SIG-M5 (cell line): ENCODE measurements at places on chromosomes 11 and 22.

- no peak for DNase-seq
These were observed 8.9 kb downstream of the TOM1 start for GRCh38 chr22:35308480-35309021.

DNA sequence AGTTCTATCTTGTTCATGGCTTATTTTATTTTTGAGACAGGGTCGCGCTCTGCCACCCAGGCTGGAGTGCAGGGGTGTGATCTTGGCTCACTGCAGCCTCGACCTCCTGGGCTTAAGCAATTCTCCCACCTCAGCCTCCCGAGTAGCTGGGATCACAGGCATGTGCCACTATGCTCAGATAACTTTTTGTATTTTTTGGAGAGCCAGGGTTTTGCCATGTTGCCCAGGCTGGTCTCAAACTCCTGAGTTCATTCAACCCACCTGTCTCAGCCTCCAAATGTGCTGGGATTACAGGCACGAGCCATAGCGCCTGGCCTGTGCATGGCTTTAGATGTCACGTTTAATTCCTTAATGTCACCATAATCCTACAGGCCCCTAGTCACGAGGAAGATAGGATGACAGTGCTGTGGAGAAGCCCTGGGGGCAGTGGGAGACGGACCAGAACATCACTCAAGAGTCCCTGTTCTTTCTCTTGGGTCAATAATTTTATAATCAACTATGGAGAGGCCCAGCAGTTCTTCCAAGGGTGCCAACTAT is 99.5 kb downstream of the RDX start:
- no peak for DNase-seq

DNA sequence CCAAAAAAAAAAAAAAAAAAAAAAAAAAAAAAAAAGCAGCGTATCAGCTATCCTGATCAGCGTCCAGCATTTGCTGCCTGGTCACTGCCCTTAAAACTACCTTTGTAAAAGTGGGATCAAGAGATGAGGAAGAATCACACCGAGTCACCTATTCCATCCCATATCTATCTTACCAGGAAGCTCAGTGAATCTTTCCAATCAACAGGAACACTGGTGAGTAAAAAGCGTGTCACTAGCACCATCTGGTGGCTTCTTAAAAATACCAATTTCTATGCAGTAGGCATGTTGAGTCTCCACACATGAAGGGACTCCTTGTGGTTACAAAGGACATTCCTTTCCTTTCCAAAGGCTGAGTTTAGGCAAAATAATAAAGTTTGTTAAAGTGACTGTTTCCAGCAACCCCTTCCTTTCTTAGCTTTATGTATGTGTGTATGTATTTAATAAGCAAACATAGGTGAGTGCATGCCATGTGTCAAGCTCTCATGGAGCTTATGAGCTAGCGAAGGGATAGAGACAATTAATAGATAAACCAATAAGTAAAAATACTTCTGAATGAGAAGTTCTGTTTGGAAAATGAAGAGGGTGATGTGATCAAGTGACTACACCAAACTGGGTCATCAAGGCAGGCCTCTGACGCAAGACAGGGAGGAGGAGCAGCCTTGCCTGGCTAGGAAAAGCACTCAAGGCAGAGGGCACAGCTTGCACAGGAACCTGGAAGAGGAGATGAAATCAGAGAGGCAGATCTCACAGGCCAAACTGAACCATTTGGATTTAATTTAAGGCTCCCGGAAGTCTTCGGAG is 13.9 kb upstream of the TP53AIP1 start:
- no peak for DNase-seq

DNA sequence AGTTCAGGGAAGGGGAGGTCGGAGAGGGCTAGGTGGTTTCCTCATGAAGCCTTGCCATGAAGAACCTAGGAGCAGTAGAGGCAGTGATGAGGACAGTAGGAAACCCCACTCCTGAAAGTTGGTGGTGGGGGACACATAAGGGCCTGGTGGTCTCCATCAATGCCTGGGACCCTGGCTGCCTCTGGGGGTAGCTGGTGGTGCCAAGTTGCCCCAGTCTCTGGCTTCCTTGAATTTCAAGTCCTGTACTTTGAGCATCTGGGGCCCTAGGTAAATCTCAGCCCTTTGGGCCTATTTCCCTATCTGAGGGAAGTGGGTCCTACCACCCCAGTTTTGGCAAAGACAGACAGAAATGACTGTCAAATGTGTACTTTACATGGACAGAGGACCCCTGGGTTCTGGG is 28.1 kb downstream of the AMPD3 start:
- DNase-seq: no peak

- DNase-seq: no peak
These were observed 196.9 kb upstream of the PLET1 start for GRCh38 chr11:112457532-112457931.

DNA sequence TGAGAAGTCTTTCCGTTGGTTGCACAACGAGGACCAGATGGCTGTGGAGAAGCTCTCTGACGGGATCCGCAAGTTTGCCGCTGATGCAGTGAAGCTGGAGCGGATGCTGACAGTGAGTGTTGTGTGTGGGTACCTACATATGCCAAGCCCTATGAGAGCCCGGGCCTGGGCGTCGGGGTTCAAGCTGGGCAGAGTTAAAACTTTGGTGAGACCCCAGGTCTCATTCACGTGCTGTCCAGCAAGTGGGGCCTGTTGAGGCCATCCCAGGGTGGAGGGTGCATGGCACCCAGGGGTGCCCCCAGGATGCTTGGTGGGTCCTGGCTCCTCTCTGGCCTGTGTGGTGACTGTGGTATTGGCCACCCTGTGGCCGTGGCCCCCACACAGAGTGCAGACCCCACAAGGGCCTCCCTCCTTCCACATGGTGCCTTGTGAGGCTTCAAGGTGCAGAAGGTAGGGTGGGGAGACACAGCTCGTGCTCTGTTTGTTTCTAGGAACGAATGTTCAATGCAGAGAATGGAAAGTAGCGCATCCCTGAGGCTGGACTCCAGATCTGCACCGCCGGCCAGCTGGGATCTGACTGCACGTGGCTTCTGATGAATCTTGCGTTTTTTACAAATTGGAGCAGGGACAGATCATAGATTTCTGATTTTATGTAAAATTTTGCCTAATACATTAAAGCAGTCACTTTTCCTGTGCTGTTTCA is 12.8 kb downstream of the GATD1 start:
- no peak for DNase-seq

GRCh38 chr22:16970446-16970845 is 37.6 kb downstream of the GAB4 start:
- DNase-seq: no peak

DNA sequence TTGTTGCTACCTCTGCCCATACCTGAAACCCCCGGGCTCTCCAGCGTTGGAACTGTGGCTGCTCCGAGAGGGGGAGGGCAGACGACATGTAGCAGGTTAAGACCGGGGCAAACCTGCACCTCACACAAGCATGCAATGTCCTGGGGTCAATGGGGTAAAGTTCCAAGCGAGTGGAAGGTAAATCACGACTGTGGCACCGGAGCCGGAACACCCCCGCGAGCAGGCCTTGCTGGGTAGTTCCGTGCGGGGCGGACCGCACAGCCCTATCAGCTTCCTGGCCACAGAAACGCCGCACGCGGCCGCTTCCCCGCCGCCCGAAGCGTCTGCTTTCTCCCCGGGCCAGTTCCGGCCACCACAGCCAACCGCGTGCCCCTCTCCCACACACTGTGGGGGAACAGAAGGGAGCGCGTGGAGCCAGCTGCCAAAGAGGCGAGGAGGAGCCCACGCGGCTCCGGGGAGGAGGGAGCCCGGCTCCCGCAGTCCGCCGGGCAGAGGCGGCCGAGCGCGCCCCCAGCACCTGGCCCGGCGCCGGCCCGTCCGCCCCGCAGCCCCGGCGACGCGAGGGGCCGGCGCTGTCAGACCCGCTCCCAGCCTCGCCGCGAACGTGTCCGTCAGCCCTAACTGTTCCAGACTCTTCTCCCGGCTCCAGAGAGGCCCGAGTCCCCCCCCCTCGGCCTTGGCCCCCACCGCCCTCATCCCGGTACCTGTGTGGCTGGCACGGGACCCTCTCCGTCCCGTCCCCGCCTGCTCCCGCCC is 1.6 kb downstream of the SPTBN2 start:
- DNase-seq: no peak

- no peak for DNase-seq
These were observed 22.8 kb downstream of the LARGE1 start for GRCh38 chr22:33897448-33897835.

DNA sequence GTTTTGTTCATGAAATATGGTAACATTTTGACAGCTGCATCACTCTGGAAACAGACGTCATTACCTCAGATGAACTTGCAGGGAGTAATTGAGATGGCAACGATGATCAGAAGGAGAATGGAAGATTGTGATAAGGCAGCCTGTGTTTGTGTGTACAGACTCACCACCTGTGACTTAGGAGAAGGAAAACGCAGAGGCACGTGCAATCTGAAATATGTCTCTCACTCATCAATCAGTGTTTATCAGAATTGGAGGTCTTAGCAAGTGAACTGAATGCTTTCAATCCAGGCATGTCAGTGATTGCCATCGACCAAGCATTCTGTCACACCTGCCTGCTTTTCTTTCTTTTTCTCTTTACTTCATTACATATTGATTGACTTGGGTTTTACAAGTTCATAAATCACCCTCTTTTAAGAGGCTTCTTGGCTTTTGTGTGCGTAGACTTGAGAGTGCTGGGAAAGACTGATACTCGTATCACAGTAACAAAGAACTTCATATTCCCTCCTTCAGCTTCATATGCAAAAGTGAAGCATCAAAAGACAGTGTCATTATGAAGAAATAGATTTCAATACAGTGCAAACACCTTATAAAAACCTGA is 24.6 kb downstream of the FAT3 start:
- DNase-seq: no peak

GRCh38 chr22:39773976-39774539 is 119.5 kb downstream of the ENTHD1 start:
- no peak for DNase-seq

- no peak for DNase-seq
These were observed 176.7 kb upstream of the NCAM1 start for GRCh38 chr11:112784323-112785073.

DNA sequence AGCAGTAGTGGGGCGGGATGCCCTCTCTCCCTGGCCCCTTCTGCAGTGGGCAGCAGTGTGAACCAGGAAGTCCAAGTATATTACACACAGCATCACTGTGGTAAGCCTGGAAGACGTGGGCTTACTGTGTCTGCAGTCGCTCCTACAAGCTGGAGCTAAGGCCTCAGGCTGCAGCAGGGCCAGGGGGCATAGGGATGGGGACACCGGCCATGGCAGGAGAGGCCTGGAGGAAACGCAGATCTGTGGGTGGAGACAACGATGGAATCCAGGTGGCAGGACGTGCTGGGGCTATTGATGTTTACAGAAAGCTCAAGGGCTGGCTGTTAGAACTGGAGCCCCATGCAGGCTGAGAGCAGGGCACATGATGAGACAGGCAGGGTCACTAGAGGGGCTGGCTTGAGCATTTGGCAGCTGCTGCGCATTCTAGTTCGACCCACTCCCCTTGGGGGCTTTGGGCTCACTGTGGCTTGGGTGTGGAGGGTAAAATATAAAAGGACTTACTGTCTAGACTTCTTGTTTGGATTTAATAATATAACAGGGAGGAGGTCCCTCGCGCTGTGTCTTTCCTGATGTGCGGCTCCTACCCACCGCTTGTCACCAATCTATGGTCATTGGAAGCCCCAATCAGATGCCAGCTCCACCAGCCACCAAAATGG is 539.5 kb downstream of the TBC1D22A start:
- no peak for DNase-seq

GRCh38 chr22:37662039-37662438 is 3.5 kb downstream of the PDXP start:
- DNase-seq: no peak

- no peak for DNase-seq
These were observed 1.4 kb upstream of the KREMEN1 start for GRCh38 chr22:29071261-29072045.

DNA sequence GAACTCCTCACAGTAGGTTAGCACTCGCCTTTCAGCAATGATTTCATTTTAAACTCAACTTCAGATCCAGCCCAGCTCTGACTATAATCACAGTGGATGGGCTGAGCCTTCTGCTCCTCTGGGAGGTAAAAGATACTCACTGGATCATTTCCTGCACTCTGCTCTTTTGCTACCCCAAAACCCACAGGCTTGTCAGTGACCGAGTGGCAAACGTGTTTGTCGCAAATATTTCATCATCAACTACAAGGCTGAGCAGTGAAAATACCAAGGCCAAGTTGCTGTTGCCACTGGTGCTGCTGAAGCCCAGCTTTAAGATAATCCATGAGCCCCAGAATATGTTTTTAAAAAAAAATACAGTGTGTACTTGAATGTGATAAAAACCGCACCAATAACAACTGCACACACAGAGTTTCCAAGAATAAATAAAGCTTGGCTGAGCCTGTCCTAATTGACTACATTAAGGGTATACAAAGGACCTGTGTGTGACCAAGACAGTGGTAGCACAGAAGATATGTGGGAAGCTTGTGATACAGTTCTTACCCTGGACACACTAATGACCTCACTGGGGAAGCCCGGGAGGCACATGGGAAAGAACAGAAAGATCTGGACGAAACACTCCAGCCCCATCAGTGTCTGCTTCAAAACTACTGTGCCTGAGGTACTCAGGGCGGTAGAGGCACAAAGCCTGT is 41.3 kb downstream of the ABTB2 start:
- DNase-seq: no peak

GRCh38 chr22:43743131-43743530 is 69.0 kb downstream of the EFCAB6 start:
- DNase-seq: no peak

DNA sequence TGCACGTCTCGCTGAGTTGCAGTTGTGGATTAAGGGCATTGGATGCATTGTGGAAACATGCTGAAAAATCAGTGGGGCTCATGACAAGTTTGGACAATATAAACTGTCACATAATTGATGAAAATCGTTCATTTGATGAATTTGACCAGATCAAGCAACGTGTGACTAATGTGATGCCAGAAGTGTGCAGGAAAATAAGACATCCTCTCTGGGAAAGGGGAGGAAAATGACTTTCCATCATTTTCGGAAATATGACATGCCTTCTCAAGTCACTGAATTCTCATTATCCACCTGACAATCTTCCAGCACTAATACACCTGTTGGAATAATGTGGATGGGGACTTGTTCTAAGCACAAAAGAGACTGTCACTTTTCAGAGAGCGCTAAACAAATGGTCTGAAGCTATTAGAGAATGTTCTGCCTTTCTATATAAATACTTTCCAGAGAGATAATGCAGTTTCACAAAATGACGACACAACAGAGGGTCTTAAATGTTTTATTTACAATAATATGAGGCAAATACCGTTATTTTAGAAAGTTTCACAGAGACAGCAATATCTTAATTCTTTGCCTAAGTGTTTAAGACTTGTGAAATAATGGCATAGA is 1741.9 kb upstream of the RAG2 start:
- DNase-seq: no peak

- DNase-seq: no peak
These were observed 6.4 kb downstream of the RCE1 start for GRCh38 chr11:66849501-66850234.

GRCh38 chr11:111376181-111376871 is 2.7 kb downstream of the POU2AF1 start:
- DNase-seq: no peak

- DNase-seq: no peak
These were observed 4.7 kb downstream of the DDIAS start for GRCh38 chr11:82906236-82906635.

DNA sequence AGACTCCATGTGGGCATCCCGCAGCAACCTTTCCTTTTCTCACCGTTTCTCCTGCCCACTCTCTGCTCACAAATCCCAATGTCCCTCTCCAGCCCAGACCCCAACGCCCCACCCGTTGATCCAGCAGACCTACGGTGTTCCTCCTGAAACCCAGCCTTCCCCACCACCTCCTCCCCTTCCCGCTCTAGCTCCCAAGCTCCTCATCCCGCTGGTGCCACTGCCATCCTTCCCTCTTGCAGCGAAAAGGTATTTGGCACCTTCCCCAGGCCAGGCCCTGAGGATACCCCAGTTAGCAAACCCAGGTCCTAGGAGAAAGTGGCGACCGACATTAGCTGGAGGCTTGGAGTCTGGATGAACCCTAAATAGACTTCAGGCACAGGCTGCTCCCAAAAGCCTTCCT is 84.0 kb upstream of the RTL6 start:
- no peak for DNase-seq
